Tracheal epithelial cell (primary cell): ENCODE measurements at places on chromosomes 2 and 18. TPM values are rescaled to one million over a fixed set of nuclear protein-coding genes. Genes with fewer than 3 reads are reported as not detected.

Gene TET3
- total RNA-seq, result 5.8 and 6.0 TPM in 2 replicates

Gene SERPINB13
- total RNA-seq, result 9.2 and 20.5 TPM in 2 replicates

Gene SPP2
- total RNA-seq, result not detected in 2 replicates

Gene COL4A3
- under 0.01 and 0.96 TPM in 2 replicates for total RNA-seq

Gene ATP5F1A
- 674 and 750 TPM in 2 replicates for total RNA-seq
